ENCODE measurements at places on chromosomes 1 and 21.

- no peak for DNase-seq
Observed at GRCh38 chr1:44040846-44041245, 9.6 kb upstream of the SLC6A9 start.

- no peaks in the 10 kb centered on the region for H3K27me3 ChIP-seq
- peaks cover 7% of the 10 kb centered on the region for H3K36me3 ChIP-seq
- H3K4me1 ChIP-seq: peaks cover 16% of the 10 kb centered on the region
- no peak for DNase-seq
Observed at GRCh38 chr1:24369801-24370200, 43.8 kb downstream of the STPG1 start.

- H3K4me3 ChIP-seq: peak overlapping the region; percentile 82
- no peaks in the 10 kb centered on the region for H3K27me3 ChIP-seq
- H3K36me3 ChIP-seq: peaks cover 64% of the 10 kb centered on the region
- peak overlapping the region; percentile 99 for H3K27ac ChIP-seq
- peaks cover 82% of the 10 kb centered on the region for H3K4me1 ChIP-seq
- no peak for DNase-seq
Observed at GRCh38 chr1:248823517-248824001, 2.2 kb downstream of the SH3BP5L start.

DNA sequence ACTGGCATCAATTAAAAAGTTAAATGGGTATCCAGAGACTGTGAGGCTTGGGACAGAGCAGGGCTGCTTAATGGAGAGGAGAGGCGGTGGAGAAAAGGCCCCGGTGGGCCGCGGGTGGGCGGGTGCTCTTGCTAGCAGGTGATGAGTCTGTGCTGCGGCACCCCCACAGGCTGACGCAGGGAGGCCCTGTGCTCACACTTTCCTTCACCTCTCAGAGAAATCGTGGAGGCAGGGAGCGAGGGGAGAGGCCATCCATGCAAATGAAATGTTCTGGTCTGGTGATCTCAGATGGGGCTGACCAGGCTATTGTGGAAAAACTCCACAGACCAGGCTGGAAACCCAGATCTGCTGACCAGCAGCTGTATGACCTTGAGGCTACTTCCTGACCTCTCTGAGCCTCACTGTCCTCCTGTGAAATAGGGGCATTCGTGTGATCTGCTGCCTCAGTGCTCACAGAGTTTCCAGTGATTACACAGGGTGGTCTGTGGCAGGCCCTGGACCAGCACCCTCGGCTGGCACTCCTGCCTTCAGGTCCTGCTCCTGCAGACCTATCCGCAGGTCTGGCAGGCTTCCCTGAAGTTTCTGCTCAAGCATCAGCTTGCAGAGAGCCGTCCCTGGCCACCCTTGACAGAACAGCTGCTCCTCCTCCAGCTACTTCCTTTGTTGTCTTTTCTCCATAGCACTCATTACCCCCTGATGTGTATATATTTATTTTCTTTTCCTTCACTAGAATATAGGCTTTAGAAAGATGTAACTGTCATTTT is 89.2 kb downstream of the BEND5 start:
- DNase-seq: no peak
- no peaks in the 10 kb centered on the region for H3K4me1 ChIP-seq
- no peak overlapping the region for H3K27ac ChIP-seq
- no peaks in the 10 kb centered on the region for H3K27me3 ChIP-seq
- H3K4me3 ChIP-seq: no peak overlapping the region

- H3K36me3 ChIP-seq: peaks cover 72% of the 10 kb centered on the region
- H3K4me1 ChIP-seq: peaks cover 38% of the 10 kb centered on the region
- no peaks in the 10 kb centered on the region for H3K27me3 ChIP-seq
- no peak for DNase-seq
Observed at GRCh38 chr1:77652970-77653516, 29.4 kb downstream of the ZZZ3 start.

GRCh38 chr1:226711976-226712741 is 26.9 kb downstream of the ITPKB start:
- H3K4me3 ChIP-seq: peak overlapping the region; percentile 49
- no peaks in the 10 kb centered on the region for H3K27me3 ChIP-seq
- H3K4me1 ChIP-seq: peaks cover 97% of the 10 kb centered on the region
- peaks cover 53% of the 10 kb centered on the region for H3K36me3 ChIP-seq
- DNase-seq: peak; percentile 68

- DNase-seq: no peak
- H3K27me3 ChIP-seq: no peaks in the 10 kb centered on the region
- no peaks in the 10 kb centered on the region for H3K4me1 ChIP-seq
- no peak overlapping the region for H3K4me3 ChIP-seq
Observed at GRCh38 chr1:48356901-48357300, 115.1 kb downstream of the SPATA6 start.

DNA sequence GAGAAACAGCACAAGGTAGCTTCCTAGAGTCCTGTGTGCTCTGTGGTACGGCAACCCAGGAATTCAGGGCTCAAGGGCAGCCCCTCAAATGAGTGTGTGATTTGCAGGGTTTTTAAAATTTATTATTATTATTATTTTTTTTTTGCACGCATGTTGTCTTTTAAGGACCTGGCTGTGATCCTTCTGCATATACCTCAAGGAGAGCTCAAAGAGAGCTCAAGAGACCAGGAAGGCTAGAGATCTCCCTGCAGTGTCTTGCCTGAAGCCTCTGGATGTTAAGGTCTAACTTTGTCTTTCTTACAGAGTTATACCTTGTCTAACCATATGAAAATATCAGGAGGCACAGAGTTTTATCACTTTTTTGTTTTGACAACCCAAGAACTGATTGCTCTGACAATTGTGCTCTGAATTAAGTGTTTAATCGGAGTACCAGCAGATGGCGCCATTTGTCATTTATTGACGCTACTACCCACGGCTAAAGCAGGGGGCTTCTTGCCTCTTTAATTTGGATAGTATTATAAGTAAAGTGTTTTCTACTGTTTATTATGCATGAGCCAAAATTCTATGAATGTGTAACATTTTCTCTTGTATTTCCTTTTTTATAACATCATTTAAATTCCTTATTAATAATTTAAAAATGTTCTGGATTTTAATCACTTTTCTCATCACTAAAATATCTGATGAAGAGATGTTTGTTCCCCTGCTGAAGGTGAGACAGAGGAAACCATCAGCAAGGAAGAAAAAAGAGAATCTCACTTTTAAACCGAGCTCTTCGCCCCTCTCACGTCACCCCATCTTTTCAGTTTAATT is 35.8 kb upstream of the LMO4 start:
- DNase-seq: peak; percentile 45
- H3K36me3 ChIP-seq: no peaks in the 10 kb centered on the region
- H3K4me1 ChIP-seq: no peaks in the 10 kb centered on the region
- H3K4me3 ChIP-seq: no peak overlapping the region
- no peak overlapping the region for H3K27ac ChIP-seq

GRCh38 chr1:109361069-109361468 is 36.6 kb downstream of the SORT1 start:
- no peak for DNase-seq
- no peaks in the 10 kb centered on the region for H3K4me1 ChIP-seq
- no peak overlapping the region for H3K4me3 ChIP-seq
- peaks cover 10% of the 10 kb centered on the region for H3K27me3 ChIP-seq
- no peak overlapping the region for H3K27ac ChIP-seq
- no peaks in the 10 kb centered on the region for H3K36me3 ChIP-seq

- no peak overlapping the region for H3K27ac ChIP-seq
- no peak overlapping the region for H3K4me3 ChIP-seq
- H3K4me1 ChIP-seq: peaks cover 14% of the 10 kb centered on the region
- DNase-seq: no peak
- no peaks in the 10 kb centered on the region for H3K27me3 ChIP-seq
- peaks cover 29% of the 10 kb centered on the region for H3K36me3 ChIP-seq
Observed at GRCh38 chr1:10288029-10288615, 77.8 kb downstream of the KIF1B start.

- no peaks in the 10 kb centered on the region for H3K27me3 ChIP-seq
- no peaks in the 10 kb centered on the region for H3K36me3 ChIP-seq
- no peak for DNase-seq
- H3K4me1 ChIP-seq: no peaks in the 10 kb centered on the region
Observed at GRCh38 chr1:179822065-179822464, 55.5 kb downstream of the TOR1AIP2 start.

- peak overlapping the region; percentile 33 for H3K4me3 ChIP-seq
- H3K27me3 ChIP-seq: no peaks in the 10 kb centered on the region
- H3K4me1 ChIP-seq: peaks cover 97% of the 10 kb centered on the region
Observed at GRCh38 chr1:91552091-91552490, 51.4 kb downstream of the CDC7 start.

DNA sequence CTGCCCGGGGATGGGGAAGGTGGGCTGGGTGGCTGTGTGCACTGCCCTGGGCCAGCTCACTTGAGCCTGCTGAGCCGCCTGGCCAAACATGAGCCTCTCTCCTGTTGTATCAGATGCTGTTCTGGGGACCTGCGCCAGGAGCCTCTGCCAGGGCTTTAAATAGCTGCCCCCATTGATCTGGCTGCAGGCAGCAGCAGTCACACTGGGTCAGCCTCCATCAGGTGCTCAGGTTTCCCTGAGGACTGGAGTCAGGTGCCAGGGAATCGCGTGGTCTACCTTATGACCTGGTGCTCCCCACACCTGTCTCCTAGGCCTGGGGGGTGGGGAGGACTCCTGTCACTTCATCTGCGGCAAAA is 700 bp upstream of the CCDC28B start:
- H3K27me3 ChIP-seq: no peaks in the 10 kb centered on the region
- peak overlapping the region; percentile 80 for H3K4me3 ChIP-seq
- H3K27ac ChIP-seq: peak overlapping the region; percentile 79

GRCh38 chr1:177423090-177423489 is 252.3 kb downstream of the BRINP2 start:
- no peaks in the 10 kb centered on the region for H3K4me1 ChIP-seq
- no peaks in the 10 kb centered on the region for H3K27me3 ChIP-seq

- no peak overlapping the region for H3K4me3 ChIP-seq
- peaks cover 9% of the 10 kb centered on the region for H3K4me1 ChIP-seq
- H3K36me3 ChIP-seq: no peaks in the 10 kb centered on the region
- peaks cover 73% of the 10 kb centered on the region for H3K27me3 ChIP-seq
- no peak overlapping the region for H3K27ac ChIP-seq
Observed at GRCh38 chr1:165234149-165234548, 122.4 kb downstream of the LMX1A start.

GRCh38 chr21:42561762-42562650 is 48.4 kb downstream of the SLC37A1 start:
- peaks cover 91% of the 10 kb centered on the region for H3K36me3 ChIP-seq
- H3K4me1 ChIP-seq: no peaks in the 10 kb centered on the region
- H3K4me3 ChIP-seq: no peak overlapping the region

GRCh38 chr1:234561319-234561718 is 48.7 kb downstream of the IRF2BP2 start:
- no peak for DNase-seq
- H3K27me3 ChIP-seq: no peaks in the 10 kb centered on the region
- H3K27ac ChIP-seq: no peak overlapping the region
- H3K4me3 ChIP-seq: no peak overlapping the region
- peaks cover 5% of the 10 kb centered on the region for H3K4me1 ChIP-seq

GRCh38 chr1:39406533-39407450 is 84.6 kb upstream of the BMP8A start:
- DNase-seq: no peak
- H3K27me3 ChIP-seq: no peaks in the 10 kb centered on the region
- H3K36me3 ChIP-seq: peaks cover 18% of the 10 kb centered on the region
- H3K4me3 ChIP-seq: peak overlapping the region; percentile 83
- H3K4me1 ChIP-seq: peaks cover 53% of the 10 kb centered on the region
- H3K27ac ChIP-seq: no peak overlapping the region

DNA sequence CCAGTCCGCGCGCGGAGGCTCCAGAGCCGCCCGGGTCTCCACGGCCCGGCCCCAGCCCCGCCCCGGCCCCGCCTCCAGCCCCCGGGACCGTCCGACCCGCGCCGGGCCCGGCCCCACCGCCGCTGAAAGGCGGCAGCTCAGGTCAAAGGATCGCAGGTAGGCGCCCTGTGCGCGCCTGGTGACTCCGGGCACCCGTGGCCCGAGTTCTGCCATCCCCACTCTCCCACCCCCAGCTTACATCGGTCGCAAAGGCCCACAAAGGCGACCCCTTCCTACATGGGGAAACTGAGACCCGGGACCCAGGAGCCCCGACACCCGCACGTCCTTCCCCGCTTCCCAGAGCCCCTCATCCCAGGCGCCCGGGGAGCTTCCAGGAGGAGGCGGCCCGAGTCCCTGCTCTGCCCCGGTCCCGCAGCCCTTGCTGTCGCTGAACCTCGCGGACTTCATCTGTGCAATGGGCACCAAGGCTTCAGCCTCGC is at the start of gene TMEM200B:
TMEM200B (minus strand) TSS at position 17 of the 479 bp plus-strand sequence. CDS start 2,075 bp downstream, outside the sequence.
- no peak for DNase-seq
- peak within 1 kb of the TSS; percentile 76 for H3K4me3 ChIP-seq
- peaks cover 23% of the 10 kb centered on the region for H3K27me3 ChIP-seq
- H3K36me3 ChIP-seq: peaks cover 10% of the 10 kb centered on the region
- H3K27ac ChIP-seq: peak within 1 kb of the TSS; percentile 40
- H3K4me1 ChIP-seq: peaks cover 10% of the 10 kb centered on the region

GRCh38 chr1:89962742-89963075 is 32.2 kb upstream of the ZNF326 start:
- peaks cover 27% of the 10 kb centered on the region for H3K4me1 ChIP-seq
- no peaks in the 10 kb centered on the region for H3K36me3 ChIP-seq
- DNase-seq: no peak
- H3K27me3 ChIP-seq: peaks cover 3% of the 10 kb centered on the region
- H3K27ac ChIP-seq: no peak overlapping the region

GRCh38 chr1:150961756-150962155 is 12.9 kb downstream of the CERS2 start:
- no peak overlapping the region for H3K4me3 ChIP-seq
- H3K4me1 ChIP-seq: peaks cover 20% of the 10 kb centered on the region
- peak overlapping the region; percentile 77 for H3K27ac ChIP-seq
- no peak for DNase-seq
- no peaks in the 10 kb centered on the region for H3K27me3 ChIP-seq

- H3K36me3 ChIP-seq: no peaks in the 10 kb centered on the region
- H3K27me3 ChIP-seq: peaks cover 26% of the 10 kb centered on the region
- peaks cover 3% of the 10 kb centered on the region for H3K4me1 ChIP-seq
- no peak overlapping the region for H3K4me3 ChIP-seq
- DNase-seq: no peak
Observed at GRCh38 chr1:160401487-160401805, 1.1 kb downstream of the VANGL2 start.

DNA sequence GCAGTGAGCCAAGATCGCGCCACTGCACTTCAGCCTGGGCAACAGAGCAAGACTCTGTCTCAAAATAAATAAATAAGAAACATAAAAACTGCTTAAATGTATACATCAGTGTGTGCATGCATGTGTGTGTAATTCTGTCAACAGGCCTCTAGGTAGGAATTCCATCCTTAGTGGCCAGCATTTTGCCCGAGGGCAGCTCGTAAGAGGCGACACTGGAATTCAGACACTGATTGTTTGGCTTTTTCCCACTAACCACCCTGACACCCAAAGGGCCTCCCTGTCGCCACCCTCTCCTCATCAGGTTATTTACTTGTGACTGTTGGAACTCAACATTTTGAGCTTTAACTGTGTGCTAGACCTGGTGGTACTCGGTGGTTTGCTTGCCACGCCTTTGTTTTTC is 64.0 kb upstream of the KIF1B start:
- H3K27me3 ChIP-seq: no peaks in the 10 kb centered on the region
- no peak overlapping the region for H3K27ac ChIP-seq
- H3K4me1 ChIP-seq: no peaks in the 10 kb centered on the region
- DNase-seq: no peak
- no peak overlapping the region for H3K4me3 ChIP-seq

GRCh38 chr1:104073463-104073902 is 323.8 kb downstream of the AMY1C start:
- DNase-seq: no peak
- H3K36me3 ChIP-seq: no peaks in the 10 kb centered on the region
- H3K27me3 ChIP-seq: no peaks in the 10 kb centered on the region
